Ascending aorta (tissue), 2 donors: ENCODE measurements at places on chromosomes 16 and 17. TPM values are rescaled to one million over a fixed set of nuclear protein-coding genes. Genes with fewer than 3 reads are reported as not detected.

Gene KRTAP1-5
- not detected for total RNA-seq

DNA sequence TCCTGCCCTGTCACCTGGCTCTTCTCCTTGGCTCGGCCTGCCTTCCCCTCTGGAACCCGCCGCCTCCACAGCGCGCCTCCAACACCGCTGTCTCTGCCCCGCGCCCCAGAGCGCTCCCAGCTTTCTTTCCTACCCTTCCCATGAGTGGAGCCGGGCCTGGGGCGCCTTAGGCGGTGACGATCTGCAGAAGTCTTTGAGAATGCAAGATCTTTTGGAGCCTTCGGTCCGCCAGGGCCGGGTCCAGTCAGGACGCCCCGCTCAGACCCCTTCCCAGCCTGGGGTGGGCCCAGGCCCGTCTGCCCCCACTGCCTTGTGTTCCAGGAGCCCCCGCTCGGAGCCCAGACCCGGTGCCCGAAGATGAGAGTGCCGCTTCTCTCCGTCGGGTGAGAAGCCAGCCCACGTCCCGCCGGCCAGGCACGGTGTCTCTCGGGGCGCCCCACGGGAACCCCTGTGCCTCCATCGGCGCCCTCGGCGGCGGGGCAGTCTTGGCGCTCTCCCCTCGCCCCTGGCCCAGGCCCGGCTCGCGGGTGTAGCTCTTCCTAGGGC lies 40.0 kb downstream of the MRM1 start:
- H3K27me3 ChIP-seq, result peaks cover 10% of the 10 kb centered on the region
- DNase-seq, result no peak
- peaks cover 6% of the 10 kb centered on the region for H3K4me1 ChIP-seq
- peak overlapping the region; percentile 44 for H3K4me3 ChIP-seq
- no peaks in the 10 kb centered on the region for H3K36me3 ChIP-seq
- no peak overlapping the region for H3K27ac ChIP-seq

Gene SLC5A11
- not detected for total RNA-seq

DNA sequence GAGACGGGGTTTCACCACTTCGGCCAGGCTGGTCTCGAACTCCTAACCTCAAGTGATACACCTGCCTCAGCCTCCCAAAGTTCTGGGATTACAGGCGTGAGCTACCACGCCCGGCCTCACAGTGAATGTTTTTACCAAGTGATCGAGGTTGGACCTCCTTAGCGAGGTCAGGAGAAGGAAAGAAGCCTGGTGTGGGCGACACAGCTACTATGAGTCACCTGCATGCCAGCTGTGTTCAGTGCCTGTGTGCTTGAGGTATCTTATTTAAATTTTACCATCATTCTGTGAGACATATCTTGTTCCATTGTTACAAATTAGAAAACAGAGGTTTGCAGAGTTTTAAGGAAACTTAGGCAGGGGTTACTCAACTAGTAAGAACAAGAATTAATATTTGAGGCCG lies 174.8 kb upstream of the DYNLRB2 start:
- no peak overlapping the region for H3K4me3 ChIP-seq
- no peaks in the 10 kb centered on the region for H3K4me1 ChIP-seq

DNA sequence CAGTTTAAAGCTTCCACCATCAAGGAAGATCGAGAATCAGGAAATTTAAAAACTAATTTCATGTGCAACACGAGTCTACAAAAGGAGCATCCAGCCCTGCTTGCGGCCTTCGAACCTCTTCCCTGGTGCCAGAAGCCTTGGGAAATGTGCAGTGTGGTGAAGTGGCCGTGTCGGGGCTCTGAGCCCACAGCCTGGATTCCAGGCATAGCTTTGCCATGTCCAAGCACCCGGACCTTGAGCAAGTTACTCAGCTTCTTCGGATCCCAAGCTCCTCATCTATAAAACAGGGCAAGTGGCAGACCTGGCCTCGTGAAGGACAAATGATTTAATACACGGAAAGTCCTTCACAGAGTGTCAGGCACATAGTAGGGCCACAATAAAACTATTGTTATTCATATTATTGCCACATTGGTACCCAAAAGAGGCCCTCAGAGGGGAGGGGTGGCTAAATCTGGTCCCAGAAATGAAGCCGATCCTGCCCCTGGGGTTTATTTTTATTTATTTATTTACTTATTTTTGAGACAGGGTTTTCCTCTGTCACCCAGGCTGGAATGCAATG lies 34.8 kb downstream of the COTL1 start:
- peak; percentile 74 for DNase-seq
- no peaks in the 10 kb centered on the region for H3K36me3 ChIP-seq
- H3K4me1 ChIP-seq, result peaks cover 12% of the 10 kb centered on the region
- no peak overlapping the region for H3K4me3 ChIP-seq

GRCh38 chr16:20056436-20056835 lies 17.3 kb downstream of the GPR139 start:
- H3K36me3 ChIP-seq, result no peaks in the 10 kb centered on the region
- H3K27me3 ChIP-seq, result no peaks in the 10 kb centered on the region
- H3K4me3 ChIP-seq, result no peak overlapping the region
- no peak overlapping the region for H3K27ac ChIP-seq
- H3K4me1 ChIP-seq, result no peaks in the 10 kb centered on the region
- DNase-seq, result no peak

Gene CES1
- total RNA-seq, result 6.1 TPM

DNA sequence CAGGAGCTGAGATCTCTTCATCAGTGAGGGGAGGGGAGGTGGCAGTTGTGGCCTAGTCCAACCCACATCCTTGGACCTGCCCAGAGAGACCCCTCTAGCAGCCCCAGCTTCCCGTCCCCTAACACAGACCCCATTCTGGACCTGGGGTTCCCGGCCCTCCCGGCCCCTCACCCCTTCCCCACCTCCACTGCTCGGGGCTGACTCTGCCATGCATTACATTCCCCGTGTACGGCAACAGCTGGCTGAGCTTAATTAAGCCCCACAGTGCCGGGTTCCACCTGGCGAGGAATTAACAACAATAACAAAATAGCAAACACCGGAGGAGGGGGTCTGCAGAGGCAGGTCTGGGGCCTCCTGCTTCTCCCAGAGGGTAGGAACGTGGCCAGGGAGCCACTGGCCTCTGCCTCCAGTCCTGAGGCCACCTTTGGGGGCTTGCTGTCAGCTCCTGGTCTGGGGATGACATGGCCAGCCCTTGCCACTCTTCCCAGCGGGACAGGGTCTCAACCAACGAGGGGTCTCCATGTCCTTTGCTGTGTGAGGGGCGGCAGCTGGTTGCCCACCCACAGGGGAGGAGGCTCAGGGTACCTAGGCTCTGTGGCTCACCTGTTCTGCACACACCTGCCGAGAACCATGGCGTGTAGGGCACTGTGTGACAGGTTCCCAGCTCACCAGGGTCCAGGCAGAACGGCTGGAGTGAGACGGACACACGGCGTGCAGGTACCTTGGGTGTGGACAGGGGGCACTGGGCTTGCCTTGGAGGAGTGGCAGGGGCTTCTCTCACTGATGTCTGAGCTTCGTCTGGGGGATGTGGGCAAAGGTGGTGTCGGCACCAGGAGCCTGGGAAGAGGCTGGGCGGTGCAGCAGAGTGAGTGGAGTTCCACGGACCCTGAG lies 46.9 kb upstream of the CBFA2T3 start:
- no peak overlapping the region for H3K27ac ChIP-seq
- H3K4me1 ChIP-seq, result no peaks in the 10 kb centered on the region
- DNase-seq, result no peak
- no peaks in the 10 kb centered on the region for H3K27me3 ChIP-seq

Gene GP2
- total RNA-seq, result 0.11 TPM

Gene CNTD1
- not detected for total RNA-seq

Gene TEPSIN
- 117 TPM for total RNA-seq

Gene ARHGDIG
- total RNA-seq, result not detected

GRCh38 chr17:35584061-35584460 lies 3.1 kb upstream of the AP2B1 start:
- H3K27ac ChIP-seq, result no peak overlapping the region
- DNase-seq, result no peak
- H3K27me3 ChIP-seq, result no peaks in the 10 kb centered on the region

- no peak overlapping the region for H3K4me3 ChIP-seq
- peaks cover 20% of the 10 kb centered on the region for H3K4me1 ChIP-seq
- DNase-seq, result no peak
- peak overlapping the region; percentile 20 for H3K27ac ChIP-seq
These were observed 37.5 kb upstream of the CIBAR2 start for GRCh38 chr16:85149776-85150175.

Gene QPRT
- total RNA-seq, result 5.7 TPM

DNA sequence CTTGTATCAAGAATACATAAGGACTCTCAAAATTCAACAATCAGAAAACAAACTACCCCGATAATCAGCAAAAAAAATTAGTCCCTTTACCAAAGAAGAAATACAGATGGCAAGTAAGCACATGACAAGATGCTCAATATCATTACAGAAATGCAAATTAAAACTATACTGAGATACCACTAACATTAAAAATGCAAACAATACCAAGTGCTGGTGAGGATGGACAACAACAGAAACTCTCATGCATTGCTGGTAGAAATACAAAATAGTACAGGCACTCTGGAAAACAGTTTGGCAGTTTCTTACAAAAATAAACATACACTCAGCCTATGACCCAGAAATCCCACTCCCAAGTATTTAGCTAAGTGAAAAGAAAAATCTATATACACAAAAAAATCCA lies 7.5 kb downstream of the CEP112 start:
- no peaks in the 10 kb centered on the region for H3K27me3 ChIP-seq
- no peak overlapping the region for H3K4me3 ChIP-seq
- no peaks in the 10 kb centered on the region for H3K4me1 ChIP-seq
- peaks cover 16% of the 10 kb centered on the region for H3K36me3 ChIP-seq
- no peak overlapping the region for H3K27ac ChIP-seq

DNA sequence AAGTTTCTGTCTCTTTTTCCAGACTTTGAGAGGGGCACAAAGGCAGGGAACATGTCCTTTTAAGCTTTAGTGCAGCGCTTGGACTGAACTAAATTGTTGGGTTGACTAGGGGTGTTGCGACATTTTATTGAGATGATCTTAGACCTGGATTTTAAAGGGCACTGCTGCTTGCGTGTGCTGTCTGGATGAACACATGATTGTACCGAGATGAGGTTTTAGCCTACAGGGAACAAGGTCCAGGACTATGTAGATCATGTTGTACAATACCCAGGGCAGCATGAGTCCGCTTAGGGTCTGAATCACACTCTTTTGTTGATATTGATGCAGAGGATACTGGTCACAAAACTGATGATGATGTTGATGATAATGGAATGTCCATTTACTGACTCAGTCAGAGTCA lies 5.2 kb upstream of the RGS9 start:
- H3K4me3 ChIP-seq, result no peak overlapping the region
- H3K27me3 ChIP-seq, result no peaks in the 10 kb centered on the region
- no peaks in the 10 kb centered on the region for H3K4me1 ChIP-seq
- no peaks in the 10 kb centered on the region for H3K36me3 ChIP-seq

DNA sequence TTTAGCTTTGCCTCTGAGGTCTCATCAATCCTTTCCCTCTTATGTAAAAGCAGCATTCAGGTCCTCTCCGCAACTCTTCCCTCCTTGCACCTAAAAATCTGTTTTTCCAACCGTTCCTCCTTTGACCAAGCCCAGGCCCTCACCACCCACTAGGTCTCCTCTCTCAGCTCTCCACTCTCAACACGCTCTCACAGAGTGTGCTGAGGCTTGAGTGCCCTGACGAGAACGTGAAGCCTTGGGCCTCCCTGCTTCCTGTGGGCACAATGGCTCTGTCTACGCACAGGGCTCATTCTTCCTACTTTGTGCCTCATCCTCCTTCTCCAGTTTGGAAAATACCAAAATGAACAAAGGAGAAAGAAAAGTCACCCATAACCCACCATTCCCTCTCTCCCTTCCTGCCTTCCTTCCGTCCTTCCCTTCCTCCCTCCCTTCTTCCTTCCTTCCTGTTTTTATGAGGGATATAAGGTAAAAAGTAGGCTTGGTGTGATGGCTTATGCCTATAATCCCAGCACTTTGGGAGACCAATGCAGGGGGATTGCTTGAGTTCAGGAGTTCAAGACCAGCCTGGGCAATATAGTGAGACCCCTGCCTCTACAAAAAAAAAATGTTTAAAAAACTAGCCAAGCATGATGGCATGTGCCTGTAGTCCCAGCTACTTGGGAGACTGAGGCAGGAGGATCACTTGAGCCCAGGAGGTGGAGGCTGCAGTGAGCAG lies 31.3 kb upstream of the SLC39A11 start:
- H3K4me3 ChIP-seq, result no peak overlapping the region
- H3K36me3 ChIP-seq, result no peaks in the 10 kb centered on the region
- DNase-seq, result no peak
- no peaks in the 10 kb centered on the region for H3K27me3 ChIP-seq
- H3K4me1 ChIP-seq, result no peaks in the 10 kb centered on the region
- no peak overlapping the region for H3K27ac ChIP-seq

DNA sequence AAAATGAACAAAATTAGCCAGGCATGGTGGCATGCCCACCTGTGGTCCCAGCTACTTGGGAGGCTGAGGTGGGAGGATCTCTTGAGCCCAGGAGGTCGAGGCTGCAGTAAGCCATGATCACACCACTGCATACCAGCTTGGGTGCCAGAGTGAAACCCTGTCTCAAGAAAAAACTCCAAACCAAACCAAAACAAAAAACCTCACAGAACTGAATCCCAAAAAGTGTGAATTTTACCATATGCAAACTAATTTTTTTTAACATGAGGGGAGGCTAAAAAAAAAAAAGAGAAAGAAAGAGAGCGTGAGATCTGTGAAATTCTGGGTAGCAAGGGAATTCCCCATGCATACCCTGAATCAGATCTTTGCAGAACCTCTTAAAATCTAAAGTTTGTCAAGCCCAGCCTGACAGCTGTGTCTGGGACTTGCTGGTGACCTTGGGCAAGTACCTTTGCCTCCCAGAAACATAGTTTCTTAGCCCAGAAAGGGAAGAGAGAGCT lies 17.1 kb upstream of the CDH1 start:
- no peak overlapping the region for H3K4me3 ChIP-seq
- DNase-seq, result no peak
- H3K4me1 ChIP-seq, result no peaks in the 10 kb centered on the region
- H3K36me3 ChIP-seq, result no peaks in the 10 kb centered on the region
- no peak overlapping the region for H3K27ac ChIP-seq

Gene ADORA2B
- total RNA-seq, result not detected

DNA sequence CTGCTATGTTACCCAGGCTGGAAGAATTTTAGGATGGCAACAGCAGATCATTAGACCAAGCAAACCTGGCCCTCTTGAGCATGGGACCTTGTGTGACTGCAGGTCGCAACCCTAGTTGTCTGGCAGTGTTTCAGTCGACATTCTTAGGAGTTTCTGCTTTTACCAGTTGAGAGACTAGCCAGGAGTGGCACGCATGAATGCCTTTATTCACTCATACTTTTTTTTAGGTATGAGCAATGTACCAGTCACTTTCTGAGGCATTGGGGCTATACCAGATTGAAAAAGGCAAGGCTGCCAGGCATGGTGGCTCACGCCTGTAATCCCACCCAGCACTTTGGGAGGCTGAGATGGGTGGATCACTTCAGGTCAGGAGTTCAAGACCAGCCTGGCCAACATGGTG lies 28.2 kb upstream of the HAS3 start:
- H3K36me3 ChIP-seq, result no peaks in the 10 kb centered on the region
- no peak overlapping the region for H3K4me3 ChIP-seq
- no peaks in the 10 kb centered on the region for H3K4me1 ChIP-seq
